Left ventricle myocardium inferior (tissue), 1 donor: ENCODE measurements at places on chromosomes 6 and 20. TPM values are rescaled to one million over a fixed set of nuclear protein-coding genes. Genes with fewer than 3 reads are reported as not detected.

- no peak for DNase-seq
Observed at GRCh38 chr6:139909992-139910391, 535.5 kb upstream of the CITED2 start.

DNA sequence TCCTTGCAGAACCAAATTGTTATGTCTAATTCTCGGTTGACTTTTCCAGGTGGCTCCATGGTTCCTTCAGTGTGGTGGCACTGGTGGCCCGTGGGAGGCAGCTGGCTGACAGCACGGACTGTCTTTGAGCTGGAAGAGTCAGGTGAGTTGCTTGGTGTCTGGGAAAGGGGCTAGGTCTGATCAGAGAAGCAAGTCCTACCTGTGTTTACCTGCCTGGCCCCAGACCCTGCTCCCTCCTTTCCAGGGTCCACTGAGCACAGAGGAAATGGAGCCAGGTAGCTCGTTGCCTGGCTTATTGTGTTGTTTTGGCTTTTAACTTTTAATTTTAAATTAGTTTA lies 111.8 kb downstream of the BANF2 start:
- no peak for DNase-seq

DNA sequence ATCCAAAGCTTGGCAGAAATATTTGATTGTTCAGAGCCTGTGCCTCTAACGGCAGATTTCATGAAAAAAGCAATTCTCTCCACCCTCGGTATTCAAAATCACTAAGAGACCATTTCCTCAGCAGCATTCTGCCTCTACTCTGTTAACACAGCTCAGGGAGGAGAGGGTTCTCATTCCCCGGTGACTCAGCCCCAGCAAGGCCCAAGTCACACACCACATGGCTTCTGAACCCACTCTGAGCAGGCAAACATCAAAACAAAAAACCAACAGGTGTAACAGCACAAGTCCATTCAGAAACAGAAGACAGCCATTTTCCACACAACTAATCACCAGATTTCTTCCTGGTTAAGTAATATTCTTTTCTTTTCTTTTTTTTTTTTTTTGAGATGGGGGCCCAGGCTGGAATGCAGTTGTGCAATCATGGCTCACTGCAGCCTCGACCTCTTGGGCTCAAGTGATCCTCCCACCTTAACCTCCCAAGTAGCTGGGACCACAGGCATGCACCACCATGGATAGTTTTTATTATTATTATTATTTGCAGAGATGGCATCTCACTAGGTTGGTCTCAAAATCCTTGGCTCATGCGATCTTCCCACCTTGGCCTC lies 55.4 kb downstream of the GFOD1 start:
- DNase-seq = no peak

DNA sequence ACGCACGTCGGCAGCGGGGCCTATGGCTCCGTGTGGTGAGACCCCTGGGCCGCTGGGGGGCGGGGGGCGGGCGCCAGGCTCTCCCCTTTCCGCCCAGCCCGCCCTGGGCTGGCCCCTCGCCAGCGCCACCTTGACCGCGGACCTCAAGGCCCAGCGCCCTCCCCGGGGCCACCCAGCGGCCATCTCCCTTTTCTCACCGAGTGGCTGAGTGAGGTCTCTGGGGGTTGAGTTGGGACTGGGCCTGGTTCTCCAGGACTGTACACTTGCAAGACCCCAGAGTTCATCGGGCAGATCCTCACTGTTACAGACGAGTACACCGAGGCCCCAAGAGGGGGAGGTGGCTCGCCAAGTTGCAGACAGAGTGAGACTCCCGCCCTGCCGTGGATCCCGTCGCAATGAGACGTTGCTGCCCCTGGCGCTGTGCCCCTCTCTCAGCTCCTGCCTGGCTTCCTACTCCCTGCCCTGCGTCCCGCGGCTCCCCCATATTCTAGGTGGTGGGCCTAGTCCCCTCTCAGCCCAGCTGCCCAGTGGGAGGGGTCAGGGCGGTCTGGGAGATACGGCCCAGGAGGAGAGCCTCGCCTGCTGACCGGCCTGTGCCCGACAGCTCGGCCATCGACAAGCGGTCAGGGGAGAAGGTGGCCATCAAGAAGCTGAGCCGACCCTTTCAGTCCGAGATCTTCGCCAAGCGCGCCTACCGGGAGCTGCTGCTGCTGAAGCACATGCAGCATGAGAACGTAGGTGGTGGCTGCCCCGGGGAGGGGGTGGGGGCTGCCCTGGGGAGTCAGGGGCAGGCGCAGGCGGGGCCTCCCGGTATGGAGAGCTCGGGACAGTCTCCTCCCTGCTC lies 576 bp downstream of the MAPK13 start:
- no peak for DNase-seq

DNA sequence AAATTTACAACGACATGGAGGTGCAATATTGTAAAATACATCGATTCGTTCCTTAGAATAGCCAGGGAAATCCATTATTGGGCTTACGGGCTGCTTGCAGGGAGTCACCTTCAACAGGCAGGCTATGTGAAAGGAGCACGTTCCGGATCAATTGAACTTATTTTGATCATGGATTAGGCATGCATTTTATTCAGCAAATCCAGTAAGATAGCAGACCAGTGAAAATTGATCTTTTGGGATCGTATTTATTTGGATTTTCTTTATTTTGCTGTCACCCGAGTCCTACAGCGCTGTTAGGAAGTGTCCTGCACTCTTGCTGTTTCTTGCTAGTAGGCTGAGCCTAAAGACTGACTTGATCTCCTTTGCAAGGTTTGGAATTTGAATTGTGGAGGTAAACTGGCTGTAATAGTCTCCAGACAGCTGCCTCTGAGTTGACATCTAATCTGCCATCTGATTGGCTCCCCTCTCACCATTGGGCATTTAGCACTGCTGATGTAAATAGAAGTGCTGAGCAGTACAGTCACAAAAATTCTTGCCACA lies 3.0 kb downstream of the ARID1B start:
- DNase-seq = no peak

Gene DEFB125
- not detected for total RNA-seq

Gene LY6G5C
- total RNA-seq = 1.5 TPM

Gene SASH1
- 22.5 TPM for total RNA-seq

Gene CST3
- 576 TPM for total RNA-seq
